Sigmoid colon (tissue), 7 donors: ENCODE measurements at places on chromosomes 4 and X.

DNA sequence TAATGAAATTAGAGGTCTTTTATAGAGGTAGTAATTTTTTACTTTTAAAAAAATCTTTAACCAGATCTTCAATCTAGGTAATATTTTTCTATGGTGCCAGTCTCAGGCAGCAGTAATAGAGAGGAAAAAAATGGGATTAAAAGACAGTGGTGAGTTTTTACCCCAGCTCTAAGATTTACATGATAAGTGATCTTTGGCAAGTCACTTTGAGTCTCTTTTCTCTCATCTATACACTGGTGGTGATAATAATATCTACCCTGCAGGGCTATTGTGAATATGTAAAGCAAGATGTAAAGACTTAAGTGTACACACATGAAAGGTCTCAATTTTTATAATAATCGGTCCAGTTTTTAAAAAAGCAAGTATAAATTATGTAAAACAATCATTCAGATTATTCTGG lies 786.2 kb upstream of the POU3F4 start:
- DNase-seq, result no peak

- DNase-seq, result no peak
These were observed 57.7 kb upstream of the SPANXB1 start for GRCh38 chrX:140944710-140945109.

DNA sequence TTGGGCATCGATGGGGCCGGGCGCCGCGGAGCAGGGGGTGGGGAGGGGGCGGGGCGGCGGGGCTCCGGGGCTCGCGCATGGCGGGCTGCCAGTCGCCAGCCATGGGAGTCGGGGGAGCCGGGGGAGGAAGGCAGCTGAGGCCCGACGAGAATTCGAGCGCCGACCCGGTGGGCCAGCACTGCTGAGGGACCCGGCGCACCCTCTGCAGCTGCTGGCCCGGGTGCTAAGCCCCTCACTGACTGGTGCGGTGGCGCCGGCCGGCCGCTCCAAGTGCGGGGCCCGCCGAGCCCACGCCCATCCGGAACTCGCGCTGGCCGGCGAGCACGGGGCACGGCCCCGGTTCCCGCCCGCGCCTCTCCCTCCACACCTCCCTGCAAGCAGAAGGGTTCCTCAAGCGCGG lies 49.4 kb downstream of the GSX2 start:
- DNase-seq, result no peak

GRCh38 chrX:133985967-133986683 lies 731 bp upstream of the GPC3 start:
- no peak for DNase-seq

- no peak for DNase-seq
These were observed 79.4 kb downstream of the FTHL17 start for GRCh38 chrX:30992381-30992904.

DNA sequence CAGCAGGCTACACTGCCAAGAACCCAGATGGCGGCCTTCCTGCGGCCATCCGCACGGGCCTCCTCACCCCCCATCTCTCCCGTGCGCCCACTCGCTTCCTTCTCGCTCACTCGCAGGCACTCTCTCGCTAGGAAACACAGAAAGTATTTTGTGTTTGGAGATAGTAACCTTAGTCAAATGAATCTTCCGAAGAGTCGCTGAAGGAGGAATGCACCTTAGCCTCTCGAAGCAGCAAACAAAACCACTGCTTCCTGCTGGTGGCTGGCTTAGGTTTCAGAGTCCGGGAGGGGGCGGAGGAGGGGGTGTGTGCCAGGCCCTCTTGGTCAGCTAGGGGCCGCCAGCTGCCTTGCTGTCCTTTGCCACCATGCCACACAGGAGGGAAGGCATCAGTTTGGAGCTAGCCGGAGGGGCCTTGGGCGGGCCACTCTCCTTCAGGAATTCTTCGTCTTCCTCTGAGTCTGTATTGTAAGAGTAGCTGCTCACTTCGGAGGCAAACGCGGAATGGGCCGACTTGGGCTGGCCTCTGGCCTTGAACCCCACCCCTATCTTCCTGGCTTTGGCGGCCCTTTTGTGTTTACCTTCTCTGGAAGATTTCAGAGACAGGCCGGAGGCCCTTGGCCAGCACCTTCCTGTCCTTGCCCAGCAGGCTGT lies 73.2 kb upstream of the UCP1 start:
- no peak for DNase-seq

DNA sequence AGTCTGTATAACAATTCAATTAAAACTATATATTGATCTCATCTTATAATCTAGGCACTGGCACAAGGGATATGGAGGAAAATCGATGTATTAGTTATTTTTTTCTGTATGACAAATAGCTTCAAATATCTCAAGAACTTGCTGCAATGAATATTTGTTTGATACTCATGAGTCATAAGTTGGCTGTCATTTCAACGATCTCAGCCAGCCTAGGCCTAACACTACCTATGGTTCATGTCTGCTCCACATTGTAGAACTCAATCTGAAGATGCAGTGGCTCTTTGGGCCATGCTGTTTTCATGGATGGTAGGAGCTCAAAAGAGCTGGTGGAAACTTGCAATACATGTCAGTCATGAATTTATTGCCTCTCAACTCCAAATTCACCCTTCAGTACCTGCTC lies 44.7 kb downstream of the MAGEB17 start:
- no peak for DNase-seq

GRCh38 chr4:22324422-22324821 lies 191.4 kb downstream of the ADGRA3 start:
- DNase-seq, result no peak

DNA sequence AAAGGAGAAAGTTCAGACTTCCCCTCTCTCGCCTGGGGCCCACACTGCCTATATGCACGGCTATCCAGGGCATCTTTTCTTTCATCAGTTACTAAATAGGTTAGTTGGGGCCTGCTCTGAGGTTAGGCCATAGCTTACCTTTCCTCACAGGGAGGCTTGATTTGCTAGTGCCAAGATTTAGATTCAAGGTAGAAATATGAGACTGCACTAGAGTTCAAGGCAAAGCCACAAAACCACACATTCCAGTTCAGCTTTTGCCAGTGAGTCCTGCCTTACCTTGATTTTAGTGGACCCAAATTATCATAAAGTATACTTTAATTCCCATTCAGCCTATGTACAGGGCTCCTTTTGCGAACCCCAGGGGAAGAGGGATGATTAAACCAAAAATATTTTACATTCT lies 762.8 kb downstream of the PDHA2 start:
- DNase-seq, result no peak

- DNase-seq, result no peak
These were observed 123.7 kb downstream of the STOX2 start for GRCh38 chr4:184028561-184029374.
